OCI-M1 (cell line): ENCODE measurements at places on chromosomes 1 and 21.
A peak's percentile ranks its signal among the peaks of the same experiment; 100 is the strongest.

GRCh38 chr21:40640266-40640789 lies 206.6 kb downstream of the DSCAM start:
- DNase-seq: no peak

DNA sequence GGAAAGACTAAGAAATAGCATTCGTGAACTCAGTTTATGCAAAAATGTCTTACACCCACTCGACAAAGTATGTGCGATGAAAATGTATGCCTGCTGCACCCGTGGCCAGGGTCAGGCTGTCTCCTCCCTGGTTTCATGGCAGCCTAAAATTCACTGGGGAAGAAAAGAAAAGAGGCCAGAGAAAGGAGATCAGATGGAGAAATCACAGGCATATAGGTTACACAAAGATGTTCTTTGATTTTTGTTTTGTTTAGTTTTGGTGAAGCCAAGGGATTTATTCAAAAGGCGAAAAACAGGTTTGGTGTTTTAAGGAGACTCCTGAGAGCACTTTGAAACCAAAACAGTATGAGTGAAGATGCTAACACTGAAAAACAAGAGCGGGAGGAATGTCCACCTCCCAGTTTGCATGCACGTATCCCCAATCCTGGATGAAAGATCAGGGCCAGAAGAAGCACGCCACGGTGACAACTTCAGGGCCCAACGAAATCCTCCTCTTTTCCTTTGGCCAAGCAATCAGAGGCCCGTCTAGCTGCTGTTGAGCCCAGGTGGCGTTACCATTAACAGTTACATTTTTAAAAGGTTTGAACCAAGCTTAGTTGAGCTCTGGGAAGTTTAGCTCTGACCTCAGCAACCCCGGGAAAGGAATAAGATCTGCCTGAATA lies 992 bp upstream of the SSX2IP start:
- peak; percentile 56 for DNase-seq

DNA sequence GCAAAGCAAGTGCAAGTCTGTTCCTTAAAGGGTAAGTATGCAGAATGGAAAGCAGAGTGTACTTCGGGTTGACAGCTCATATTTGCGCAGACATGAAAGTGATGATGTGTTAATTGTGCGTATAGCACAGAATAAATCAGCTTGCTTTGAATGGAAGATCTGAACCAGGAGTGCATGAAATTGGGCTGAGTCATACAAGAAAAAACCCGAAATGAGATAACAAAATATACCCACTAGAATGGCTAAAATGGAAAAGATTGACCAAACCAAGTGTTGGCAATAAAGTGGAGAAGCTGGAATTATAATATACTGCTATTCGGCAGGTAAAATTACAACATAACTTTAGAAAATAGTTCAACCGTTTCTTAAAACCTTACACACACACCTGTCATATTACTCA lies 28.5 kb downstream of the CR1L start:
- DNase-seq: peak; percentile 53

DNA sequence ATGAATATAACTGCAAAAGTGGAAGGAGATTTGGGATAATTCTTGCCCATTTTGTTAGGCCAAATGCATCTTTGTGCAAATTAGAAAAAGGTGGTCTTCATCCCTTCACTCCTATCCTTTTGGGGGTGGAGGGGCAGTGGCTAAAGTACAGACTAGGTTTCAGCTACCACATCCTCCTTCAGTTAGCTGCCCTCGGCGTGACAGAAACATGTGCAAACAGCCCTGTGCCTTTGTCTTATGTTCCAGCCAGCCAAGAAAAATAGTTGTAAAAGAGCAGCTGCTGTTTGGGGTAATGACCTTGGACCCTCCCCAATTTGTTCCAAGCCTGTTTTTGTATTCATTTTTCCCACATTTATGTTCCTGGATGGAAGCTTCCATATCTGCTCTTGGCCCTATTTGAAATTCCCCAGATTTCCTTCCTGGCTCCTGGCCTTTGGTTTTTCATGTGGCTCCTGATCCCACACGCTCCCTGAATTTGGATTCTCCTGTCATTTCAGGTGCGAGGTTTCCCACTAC lies 8.3 kb upstream of the LGALS8 start:
- no peak for DNase-seq

- no peak for DNase-seq
Measured at GRCh38 chr1:90359994-90360393, 357.1 kb downstream of the BARHL2 start.

DNA sequence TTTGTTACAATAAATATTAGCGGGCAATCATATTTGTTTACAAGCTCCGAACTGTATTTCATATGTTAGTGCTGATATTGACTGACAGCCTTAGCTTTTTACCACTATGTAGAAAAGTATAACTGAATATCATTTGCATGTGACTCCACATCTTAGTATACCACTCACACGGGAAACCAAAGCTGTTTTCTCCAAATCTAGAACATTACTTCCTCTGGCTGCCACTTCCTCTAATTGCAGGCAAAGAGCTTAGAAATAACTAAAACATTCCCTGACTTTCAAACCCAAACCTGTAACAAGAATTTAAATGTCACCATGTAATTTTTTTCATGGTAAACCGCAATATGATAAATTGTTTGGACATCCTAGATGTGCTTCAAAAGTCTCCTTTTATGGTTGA lies 174.7 kb downstream of the LBR start:
- DNase-seq: peak; percentile 22

DNA sequence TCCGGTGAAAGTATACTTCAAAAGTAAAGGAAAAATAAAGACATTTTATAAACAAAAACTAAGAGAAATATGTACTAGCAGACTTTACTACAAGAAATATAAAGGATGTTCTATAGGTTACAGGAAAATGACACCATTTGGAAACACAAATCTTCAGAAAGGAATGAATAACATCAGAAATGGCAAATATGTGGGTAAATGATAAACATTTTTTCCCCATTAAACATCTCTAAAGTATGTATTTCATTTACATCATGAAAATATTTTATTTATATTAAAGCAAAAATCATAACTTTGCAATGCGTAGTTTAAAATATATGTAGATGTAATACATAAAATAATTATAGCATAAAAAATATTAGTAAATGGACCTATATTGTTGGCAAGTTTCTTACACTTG lies 184.1 kb upstream of the ZNHIT6 start:
- DNase-seq: no peak

DNA sequence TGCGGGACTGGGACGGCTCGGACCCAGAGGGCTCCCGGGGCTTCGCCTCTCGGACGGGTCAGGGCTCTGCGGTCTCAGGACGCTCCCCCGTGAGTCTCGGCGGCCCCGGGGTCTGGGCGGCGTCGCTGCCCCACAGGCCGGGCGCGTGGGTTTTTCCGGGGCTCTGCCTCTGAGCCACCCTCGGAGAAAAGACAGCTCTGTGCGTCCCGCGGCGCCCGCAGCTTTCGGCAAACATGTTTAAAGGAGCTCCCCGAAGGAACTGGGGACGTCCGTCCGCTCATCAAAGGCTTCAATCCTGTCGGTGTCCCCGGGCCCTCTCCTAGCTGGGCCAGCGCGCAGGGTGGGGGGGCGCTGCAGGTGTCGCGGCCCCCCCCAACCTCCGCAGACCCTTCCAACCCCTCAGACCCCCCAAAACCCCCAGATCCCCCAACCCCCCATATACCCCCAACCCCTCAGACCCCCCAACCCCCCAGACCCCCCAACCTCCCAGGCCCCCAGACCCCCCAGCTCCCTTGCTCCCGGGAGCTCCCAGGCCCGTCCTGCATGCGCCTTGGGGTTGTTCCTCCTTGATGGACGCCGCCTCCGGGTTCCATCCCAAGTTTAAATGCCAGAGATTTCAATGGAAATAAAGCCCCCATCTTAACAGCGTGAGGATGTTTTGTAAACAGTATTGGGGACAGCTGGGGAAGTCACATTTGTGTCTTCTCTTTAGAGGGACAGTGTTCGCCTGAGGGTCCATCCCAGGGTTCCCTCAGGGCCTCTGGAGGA lies 996 bp upstream of the C1orf159 start:
- no peak for DNase-seq

DNA sequence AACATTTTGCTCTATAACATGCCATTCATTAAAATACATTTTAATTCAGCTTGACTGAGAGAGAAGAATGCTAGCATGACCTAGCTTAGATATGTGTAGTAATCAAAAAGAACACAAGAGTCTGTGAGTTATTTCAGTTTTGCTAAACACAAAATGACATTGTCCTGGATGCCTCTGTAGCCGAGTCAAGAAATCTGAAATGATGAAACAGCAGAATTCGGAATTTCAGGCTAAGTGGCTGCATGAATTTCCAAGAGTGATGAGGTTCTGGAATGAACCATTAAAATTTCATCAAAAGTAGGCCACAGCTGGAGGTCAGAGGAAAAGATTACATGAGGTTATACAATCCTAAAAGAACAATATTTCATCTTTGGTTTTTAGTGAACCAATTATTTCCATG lies 79.1 kb upstream of the CXADR start:
- DNase-seq: no peak

- peak; percentile 35 for DNase-seq
Measured at GRCh38 chr21:34091607-34092006, 18.2 kb downstream of the MRPS6 start.

GRCh38 chr1:10823000-10823401 lies 26.6 kb upstream of the CASZ1 start:
- no peak for DNase-seq

- peak; percentile 30 for DNase-seq
Measured at GRCh38 chr1:219805191-219805590, 123.2 kb downstream of the SLC30A10 start.

DNA sequence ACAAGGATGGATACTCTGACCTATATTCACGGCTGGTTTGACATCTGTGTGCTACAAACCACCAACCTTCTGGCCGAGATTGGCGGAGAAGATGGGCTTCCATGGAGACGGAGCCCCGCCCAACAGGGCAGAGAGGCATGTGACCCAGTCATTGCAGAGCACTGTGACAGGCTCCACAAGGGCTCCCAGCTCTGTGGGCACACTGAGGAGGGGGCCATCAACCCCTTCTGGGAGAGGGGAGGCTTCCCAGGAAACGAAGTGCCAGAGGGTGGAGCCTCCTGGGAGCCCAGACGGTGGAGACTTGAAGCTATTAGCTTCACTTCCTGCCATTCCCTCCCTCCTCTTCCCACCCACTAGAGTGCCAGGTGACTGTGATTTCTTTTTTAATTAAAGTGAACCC lies 71.6 kb upstream of the IFFO2 start:
- peak; percentile 15 for DNase-seq

GRCh38 chr21:15624646-15625045 lies 105.1 kb upstream of the USP25 start:
- DNase-seq: no peak

DNA sequence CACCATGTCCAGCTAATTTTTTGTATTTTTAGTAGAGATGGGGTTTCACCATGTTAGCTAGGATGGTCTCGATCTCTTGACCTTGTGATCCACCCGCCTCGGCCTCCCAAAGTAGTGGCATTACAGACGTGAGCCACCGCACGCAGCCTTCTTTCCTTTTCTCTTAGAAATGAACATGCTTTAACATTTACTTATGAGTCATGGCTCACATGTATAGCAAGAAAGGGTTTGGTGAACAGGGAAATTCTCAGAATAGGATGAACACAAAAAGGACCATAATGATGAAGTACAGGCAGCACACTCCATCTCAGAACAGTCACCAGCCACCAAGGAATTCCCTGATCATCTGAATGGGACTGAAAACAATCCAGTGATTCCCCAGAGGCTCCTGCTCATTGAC lies 9.4 kb upstream of the VAMP4 start:
- DNase-seq: no peak

DNA sequence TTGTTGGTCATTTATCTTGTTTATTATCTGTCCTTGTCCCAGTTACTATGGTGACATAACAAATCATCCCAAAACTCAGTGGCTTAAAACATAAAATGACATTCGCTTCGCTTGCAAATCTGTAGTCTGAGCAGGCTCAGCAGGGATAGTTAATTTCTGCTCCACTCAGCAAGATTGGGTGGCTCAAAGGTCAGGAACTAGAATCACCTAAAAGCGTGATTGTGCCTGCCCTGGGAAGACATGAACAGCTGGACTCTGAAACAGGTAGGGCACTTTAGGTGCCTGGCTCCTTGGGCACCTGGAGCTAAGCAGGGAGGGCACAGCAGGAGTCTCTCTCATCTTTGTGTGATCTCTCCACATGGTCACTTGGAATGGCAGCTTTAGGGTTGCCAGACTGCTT lies 14.7 kb upstream of the TRAF3IP3 start:
- DNase-seq: no peak

- no peak for DNase-seq
Measured at GRCh38 chr21:33125680-33126375, 55.9 kb downstream of the OLIG1 start.

DNA sequence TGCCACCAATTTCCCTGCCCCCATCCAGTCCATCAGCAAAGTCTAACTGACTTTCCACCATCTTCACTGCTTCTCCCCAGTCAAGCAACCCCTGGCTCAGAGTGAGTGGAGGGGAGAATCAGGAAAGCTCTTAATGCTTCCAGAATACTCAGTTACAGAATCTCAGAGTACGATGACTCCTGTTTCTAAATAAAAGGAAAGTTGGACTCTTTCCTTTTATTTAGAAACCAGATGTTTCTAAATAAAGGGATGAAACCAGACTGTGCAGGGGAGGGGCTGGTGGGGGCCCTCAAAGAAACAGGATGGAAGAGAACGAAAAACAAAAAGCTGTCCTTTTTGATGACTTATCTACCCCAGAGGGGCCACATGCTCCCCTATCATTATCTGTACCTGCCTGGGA lies 85.2 kb upstream of the PPM1J start:
- DNase-seq: no peak

GRCh38 chr1:213070406-213070805 lies 19.4 kb downstream of the RPS6KC1 start:
- peak; percentile 97 for DNase-seq

- DNase-seq: no peak
Measured at GRCh38 chr1:15574741-15575140, 10.1 kb downstream of the AGMAT start.

DNA sequence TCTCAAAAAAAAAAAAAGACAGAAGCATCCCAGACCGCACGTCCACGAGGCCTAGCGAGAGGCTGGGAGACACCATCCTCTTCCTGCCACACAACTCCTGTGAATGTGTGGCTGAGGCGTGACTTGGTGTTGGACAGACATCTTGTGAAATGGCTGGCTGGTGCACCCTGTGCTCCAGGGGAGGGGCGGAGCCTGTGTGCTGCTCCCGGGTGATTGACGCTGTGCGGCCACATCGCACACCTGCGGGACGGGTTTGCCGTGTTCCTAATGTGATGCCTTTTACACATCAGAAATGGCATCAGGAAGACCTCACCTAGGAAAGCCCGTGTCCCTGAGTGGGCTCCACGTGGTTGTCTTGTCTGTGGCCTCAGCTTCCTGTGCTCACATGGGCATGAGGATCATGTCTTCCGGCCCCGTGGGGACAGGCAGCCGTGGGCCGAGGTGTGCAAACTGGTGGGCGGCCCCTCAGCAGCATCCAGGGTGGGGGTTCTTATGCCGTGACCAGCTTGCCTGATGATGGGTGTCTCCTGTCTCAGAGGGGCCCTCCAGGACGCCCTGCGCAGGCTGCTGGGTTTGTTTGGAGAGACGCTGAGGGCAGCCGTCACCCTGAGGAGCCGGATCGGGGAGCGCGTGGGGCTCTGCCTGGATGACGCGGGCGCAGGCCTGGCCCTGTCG lies 64.4 kb downstream of the PCNT start:
- DNase-seq: no peak
